Aorta (tissue), 5 donors: ENCODE measurements at places on chromosomes 5 and 9. TPM values are rescaled to one million over a fixed set of nuclear protein-coding genes. Genes with fewer than 3 reads are reported as not detected.

CDH6 gene
- 10.7 TPM for total RNA-seq

DDX4 gene
- not detected for total RNA-seq

SLC34A1 gene
- total RNA-seq, result not detected

CDH9 gene
- total RNA-seq, result not detected

DNA sequence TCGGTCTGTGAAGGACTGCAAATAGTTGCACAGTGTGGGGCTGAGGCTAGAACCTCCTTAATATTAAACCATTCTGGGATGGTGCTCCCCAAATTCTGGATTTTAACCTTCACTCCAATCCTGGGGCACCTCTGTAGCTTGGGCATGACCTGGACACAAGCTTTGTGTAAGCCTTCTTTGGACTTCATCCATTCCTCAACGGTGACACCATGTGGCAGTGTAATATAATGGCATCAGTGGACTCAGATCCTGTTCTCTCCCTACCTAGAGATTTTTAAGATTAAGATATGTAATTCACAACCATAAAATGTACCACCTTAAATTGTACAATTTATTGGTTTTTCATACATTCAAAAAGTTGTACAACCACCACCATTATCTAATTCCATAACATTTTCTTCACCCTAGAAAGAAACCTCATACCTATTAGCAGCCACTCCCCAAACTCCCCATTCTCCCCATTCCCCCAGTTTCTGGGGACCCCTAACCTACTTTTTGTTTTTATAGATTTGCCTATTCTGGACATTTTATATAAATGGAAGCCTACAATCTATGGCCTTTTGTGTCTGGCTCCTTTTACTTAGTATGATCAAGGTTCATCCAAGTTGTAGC lies 4.8 kb upstream of the PLGRKT start:
- H3K27me3 ChIP-seq, result no peaks in the 10 kb centered on the region
- no peak overlapping the region for H3K27ac ChIP-seq
- DNase-seq, result no peak
- no peak overlapping the region for H3K4me3 ChIP-seq

DNA sequence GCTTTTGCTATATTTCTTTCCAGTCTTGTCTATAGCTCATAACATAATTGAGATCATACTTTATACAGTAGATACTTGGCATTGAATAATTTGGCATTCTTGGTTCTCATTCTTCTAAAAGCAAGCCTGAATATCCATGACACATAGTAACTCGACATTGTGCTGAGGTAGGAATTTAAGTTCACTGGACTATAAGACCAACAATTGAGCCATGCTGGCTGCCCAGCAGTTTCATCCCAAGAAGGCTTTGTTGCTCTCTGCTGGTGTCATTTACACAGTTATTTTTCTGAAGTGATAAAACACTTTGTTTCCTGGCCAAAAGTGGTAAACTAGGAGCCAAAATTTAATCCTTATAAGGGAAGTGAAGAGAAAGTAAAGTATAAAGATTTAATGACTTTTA lies 192.0 kb downstream of the ADAMTSL1 start:
- DNase-seq, result no peak
- H3K36me3 ChIP-seq, result no peaks in the 10 kb centered on the region
- no peak overlapping the region for H3K27ac ChIP-seq
- H3K4me1 ChIP-seq, result peaks cover 2% of the 10 kb centered on the region
- no peak overlapping the region for H3K4me3 ChIP-seq

GRCh38 chr9:70130266-70130665 lies 86.6 kb downstream of the MAMDC2 start:
- H3K27ac ChIP-seq, result no peak overlapping the region
- H3K4me1 ChIP-seq, result peaks cover 4% of the 10 kb centered on the region
- H3K36me3 ChIP-seq, result no peaks in the 10 kb centered on the region
- H3K4me3 ChIP-seq, result no peak overlapping the region
- DNase-seq, result no peak

GRCh38 chr5:174793684-174794328 lies 69.4 kb downstream of the MSX2 start:
- no peaks in the 10 kb centered on the region for H3K27me3 ChIP-seq
- no peaks in the 10 kb centered on the region for H3K4me1 ChIP-seq
- H3K36me3 ChIP-seq, result no peaks in the 10 kb centered on the region
- no peak overlapping the region for H3K27ac ChIP-seq

GRCh38 chr9:116300360-116300870 lies 146.8 kb downstream of the PAPPA start:
- H3K27me3 ChIP-seq, result no peaks in the 10 kb centered on the region
- DNase-seq, result no peak
- H3K36me3 ChIP-seq, result peaks cover 6% of the 10 kb centered on the region
- H3K4me1 ChIP-seq, result no peaks in the 10 kb centered on the region

GRCh38 chr5:131193106-131193505 lies 22.4 kb downstream of the LYRM7 start:
- no peaks in the 10 kb centered on the region for H3K36me3 ChIP-seq
- H3K4me1 ChIP-seq, result no peaks in the 10 kb centered on the region
- no peak overlapping the region for H3K4me3 ChIP-seq
- no peak overlapping the region for H3K27ac ChIP-seq

DNA sequence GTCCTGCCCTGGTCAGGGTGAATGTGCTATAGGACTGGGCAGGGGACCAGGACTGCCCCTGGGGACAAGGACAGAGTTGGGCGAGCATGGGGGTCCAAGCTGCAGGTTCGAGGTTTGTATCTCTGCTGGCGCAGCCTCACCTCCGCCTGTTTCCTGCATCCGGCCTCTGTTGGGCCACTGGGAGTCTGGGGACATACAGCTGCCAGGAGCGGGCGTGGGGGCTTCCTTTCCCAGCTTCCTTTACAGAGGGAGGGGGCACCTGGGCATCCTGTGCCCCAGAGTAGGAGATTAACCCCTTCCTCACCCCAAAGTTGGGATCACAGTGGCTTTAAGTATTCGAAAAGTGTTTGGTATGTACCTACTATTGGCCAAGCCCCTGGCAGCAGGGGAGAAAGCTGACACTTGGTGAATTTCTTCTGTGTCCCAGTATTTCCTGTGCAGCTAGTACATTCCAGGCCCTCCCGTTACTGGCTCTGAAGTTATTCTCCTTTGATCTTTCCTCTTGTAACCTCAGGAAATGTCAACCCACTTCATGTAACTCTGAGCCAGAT lies 19.0 kb downstream of the OLFML2A start:
- no peaks in the 10 kb centered on the region for H3K27me3 ChIP-seq
- DNase-seq, result no peak
- no peak overlapping the region for H3K27ac ChIP-seq
- H3K36me3 ChIP-seq, result no peaks in the 10 kb centered on the region

DNA sequence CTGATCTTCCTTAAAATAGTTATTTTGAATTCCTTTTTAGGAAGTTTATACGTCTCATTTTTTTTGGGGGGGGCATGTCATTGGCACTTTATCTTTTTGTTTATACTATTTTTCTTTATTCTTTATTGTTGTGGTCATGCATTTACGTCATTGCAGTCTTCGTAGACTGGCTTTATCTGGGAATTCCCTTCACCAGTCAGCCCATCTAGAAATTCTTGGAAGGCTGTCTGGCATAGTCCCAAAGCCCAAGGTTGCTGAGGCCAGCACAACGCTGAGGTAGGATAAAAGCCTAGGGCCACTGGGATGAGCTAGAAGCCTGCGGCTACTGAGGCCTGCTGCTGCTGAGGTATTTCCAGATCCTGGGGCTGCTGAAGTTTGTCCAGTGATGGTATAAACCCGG lies 121.5 kb downstream of the ISOC1 start:
- H3K4me1 ChIP-seq, result no peaks in the 10 kb centered on the region
- DNase-seq, result no peak
- no peak overlapping the region for H3K27ac ChIP-seq
- no peak overlapping the region for H3K4me3 ChIP-seq

- no peak overlapping the region for H3K27ac ChIP-seq
- no peaks in the 10 kb centered on the region for H3K4me1 ChIP-seq
- no peaks in the 10 kb centered on the region for H3K27me3 ChIP-seq
- peak; percentile 71 for DNase-seq
Measured at GRCh38 chr5:141747152-141748141, 65.4 kb upstream of the ARAP3 start.

- no peaks in the 10 kb centered on the region for H3K36me3 ChIP-seq
- H3K4me1 ChIP-seq, result no peaks in the 10 kb centered on the region
- no peak for DNase-seq
- no peak overlapping the region for H3K27ac ChIP-seq
- H3K27me3 ChIP-seq, result no peaks in the 10 kb centered on the region
- H3K4me3 ChIP-seq, result no peak overlapping the region
Measured at GRCh38 chr9:6723881-6724420, 33.8 kb upstream of the KDM4C start.

DNA sequence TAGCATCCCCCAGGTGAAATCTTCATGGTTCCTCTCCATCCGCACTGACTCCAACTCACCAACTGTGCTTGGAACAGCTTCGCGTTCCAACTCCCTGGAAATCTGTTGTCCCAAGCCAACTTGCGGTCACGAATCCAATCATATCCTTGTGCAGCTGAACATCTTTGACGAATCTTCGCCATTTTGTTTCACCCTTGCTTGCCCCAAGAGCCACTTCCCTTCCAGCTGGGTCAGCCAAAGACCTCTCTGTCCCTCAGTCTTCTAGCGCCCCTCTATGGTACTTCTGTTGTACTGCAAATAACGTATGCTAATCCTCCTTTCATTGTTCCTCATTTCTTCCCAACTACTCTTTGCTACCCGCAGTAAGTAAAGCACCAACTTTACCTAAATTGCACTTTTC lies 61.0 kb upstream of the TARS1 start:
- no peaks in the 10 kb centered on the region for H3K36me3 ChIP-seq
- peak; percentile 41 for DNase-seq
- no peaks in the 10 kb centered on the region for H3K27me3 ChIP-seq

GRCh38 chr9:109355564-109356297 lies 34.9 kb upstream of the EPB41L4B start:
- H3K4me3 ChIP-seq, result no peak overlapping the region
- H3K27ac ChIP-seq, result no peak overlapping the region
- H3K36me3 ChIP-seq, result no peaks in the 10 kb centered on the region
- no peak for DNase-seq
- no peaks in the 10 kb centered on the region for H3K4me1 ChIP-seq
- H3K27me3 ChIP-seq, result no peaks in the 10 kb centered on the region

- H3K27ac ChIP-seq, result no peak overlapping the region
- no peak for DNase-seq
- H3K4me3 ChIP-seq, result no peak overlapping the region
- no peaks in the 10 kb centered on the region for H3K4me1 ChIP-seq
- H3K27me3 ChIP-seq, result no peaks in the 10 kb centered on the region
Measured at GRCh38 chr5:80141681-80142080, 106.5 kb downstream of the THBS4 start.

GRCh38 chr9:88936132-88936531 lies 55.1 kb upstream of the S1PR3 start:
- H3K4me1 ChIP-seq, result no peaks in the 10 kb centered on the region
- H3K36me3 ChIP-seq, result no peaks in the 10 kb centered on the region
- H3K27ac ChIP-seq, result no peak overlapping the region
- no peaks in the 10 kb centered on the region for H3K27me3 ChIP-seq
